ENCODE measurements at places on chromosomes 7 and 10.

DNA sequence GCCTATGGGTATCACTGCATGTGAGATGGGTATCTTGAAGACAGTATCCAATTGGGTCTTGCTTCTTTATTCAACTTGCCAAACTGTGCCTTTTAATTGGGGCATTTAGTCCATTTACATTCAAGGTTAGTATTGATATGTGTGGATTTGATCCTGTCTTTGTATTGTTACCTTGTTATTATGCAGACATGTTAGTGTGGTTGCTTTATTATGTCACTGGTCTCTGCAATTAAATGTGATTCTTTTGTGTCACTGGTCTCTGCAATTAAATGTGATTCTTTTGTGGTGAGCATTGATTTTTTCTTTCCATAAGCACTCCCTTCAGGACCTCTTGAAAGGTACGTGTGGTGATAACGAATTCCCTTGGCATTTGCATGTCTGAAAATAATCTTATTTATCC, 357.8 kb upstream of the STEAP1 start:
- no peak for DNase-seq

DNA sequence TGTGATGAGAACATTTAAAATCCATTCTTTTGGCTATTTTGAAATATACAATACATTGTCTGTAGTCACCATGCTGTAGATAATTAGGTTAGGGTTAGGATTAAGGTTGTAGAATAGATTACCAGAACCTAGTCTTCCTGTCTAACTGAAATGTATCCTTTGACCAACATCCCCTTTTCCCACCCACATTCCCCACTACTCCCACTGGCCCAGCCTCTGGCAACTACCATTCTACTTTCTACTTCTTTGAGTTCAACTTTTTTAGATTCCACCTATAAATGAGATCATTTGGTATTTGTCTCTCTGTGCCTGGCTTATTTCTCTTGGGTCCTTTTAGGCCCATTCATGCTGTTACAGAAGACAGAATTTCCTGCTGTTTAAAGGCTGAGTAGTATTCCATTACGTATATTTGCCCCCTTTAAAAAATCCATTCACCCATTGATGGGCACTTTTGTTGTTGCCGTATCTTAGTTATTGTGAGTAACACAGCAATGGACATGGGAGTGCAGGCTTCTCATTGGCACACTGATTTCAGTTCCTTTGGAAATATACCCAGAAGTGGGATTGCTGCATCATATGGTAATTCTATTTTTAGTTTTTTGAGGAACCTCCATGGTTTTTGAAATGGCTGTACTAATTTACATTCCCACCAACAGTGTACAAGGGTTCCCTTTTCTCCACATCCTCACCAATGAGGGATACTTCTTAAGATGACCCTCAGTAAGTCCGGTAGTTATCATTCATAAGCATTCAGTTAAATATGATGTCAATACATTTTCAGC, 104.0 kb downstream of the RALA start:
- no peak for DNase-seq

- no peak for DNase-seq
These were observed 741.2 kb upstream of the ZWINT start for GRCh38 chr10:57102236-57102635.

DNA sequence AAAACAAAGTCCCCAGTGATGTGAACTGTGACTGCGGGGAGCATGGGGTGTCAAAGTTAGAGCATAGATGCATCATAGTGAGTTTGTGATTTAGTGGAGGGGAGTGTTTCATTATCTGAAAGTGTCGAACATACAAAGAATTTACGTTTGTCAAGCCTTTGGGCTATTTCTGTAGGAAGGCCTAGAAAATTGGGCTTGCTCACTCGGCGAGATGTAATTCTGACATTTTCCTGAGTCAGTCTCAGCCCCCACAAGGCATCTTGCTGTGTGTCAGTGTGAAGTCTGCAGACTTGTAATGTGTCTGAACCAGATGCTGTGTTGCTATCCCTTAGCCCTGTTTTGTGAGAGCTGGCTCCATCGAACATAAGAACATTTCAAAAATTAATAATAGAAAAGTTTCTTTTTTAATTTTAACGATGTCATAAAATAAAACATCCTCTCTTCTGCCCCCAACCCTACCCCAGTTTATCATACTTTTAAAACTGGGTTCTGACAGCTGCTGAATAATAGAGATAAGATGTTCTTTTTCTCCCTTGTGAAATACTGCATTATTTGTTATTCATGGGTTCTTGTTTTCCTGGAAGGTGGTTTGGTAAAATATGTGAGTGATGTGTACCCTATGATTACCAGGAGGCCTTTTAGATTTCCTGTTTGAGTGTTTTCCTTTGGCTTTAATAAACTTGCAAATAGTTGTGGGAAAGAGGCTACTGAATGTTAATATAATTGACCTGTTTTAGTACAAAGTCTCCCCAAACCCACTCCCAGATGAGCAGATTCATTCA, 207.4 kb downstream of the GPR158 start:
- DNase-seq, result no peak

DNA sequence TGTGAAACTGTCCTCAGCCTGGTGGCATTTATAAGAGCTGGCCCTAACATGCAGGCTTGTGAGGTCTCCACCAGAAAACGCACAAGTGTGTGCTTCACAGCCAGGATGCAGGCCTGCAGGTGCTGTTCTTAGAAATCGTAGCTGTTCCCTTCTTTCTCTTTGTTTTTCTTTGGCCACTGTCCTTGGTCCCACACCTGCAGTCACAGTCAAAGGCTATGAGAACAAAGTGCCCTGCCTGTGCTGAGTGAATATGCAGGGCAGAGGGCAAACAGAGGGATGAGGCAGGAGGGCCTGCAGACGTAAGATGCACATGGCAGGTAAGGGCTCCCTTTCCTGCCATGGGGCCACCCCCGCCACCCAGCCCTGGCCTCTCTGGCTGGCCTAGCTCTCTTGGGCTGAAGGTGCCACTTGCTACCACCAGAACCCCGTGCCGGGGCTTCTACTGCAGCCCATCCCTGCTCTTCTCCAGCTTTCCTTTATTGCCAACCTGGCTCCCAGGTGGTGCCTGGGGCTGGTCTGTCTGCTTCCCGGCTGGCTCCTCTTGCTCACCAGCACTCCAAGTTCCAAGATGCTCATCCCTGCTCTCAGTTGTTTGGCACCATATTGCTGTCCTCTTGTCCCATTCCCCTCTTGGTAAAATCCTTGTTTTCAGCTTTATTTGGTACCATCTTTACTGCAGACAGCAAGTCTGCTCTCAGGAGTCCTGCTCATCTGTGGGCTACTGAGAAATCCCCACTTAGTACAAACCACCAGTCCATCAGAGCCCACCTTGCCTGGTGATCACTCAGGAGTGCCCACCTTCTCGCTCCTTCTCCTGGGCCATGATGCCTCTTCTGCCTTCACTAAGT, 308.1 kb upstream of the ZMIZ1 start:
- DNase-seq, result no peak

GRCh38 chr10:28930514-28931495, 253.5 kb downstream of the BAMBI start:
- DNase-seq, result no peak

GRCh38 chr7:108409146-108409545, 47.1 kb downstream of the NRCAM start:
- no peak for DNase-seq

- DNase-seq, result no peak
These were observed 43.0 kb downstream of the ZMYND11 start for GRCh38 chr10:178208-178607.

- no peak for DNase-seq
These were observed 105.5 kb upstream of the TBX20 start for GRCh38 chr7:35359423-35359822.

GRCh38 chr10:4313051-4313450, 513.0 kb upstream of the AKR1E2 start:
- DNase-seq, result no peak

DNA sequence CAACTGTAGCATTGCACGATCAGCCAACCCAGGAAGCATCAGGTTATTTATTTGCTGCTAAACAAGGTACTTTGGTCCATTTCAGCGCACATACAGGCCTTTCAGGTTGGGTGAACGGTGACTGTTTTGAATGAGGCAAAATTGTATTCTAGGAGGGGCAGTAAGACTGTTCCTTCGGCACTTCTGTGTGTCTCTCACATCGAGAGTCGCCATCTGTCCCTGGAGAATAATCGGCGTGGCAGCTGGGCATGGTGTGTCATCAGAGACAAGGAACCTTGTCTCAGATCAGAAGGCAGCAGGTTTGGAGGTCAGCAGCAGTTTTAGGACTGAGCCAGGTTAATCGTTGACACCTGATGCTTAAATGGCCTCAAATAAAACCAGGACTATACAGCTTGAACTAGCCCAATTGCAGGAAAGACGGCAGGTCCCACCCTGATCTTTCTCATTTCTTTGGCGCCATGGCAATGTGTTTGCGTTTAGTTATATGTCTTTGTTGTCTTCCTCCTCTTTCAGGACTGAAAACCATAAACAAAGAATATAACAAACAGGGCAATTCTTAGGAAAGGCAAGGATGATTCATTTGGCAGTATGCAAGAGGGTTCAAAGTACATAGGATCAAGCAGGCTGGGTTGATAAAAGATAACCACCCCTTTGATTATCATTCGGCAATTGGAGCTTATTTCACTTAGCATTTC, 92.0 kb upstream of the PRR15 start:
- DNase-seq, result no peak

Data from occipital lobe (tissue), 3 donors.